NCI-H2081 treated with DMSO at 0.1 percent for 48 hours (cell line): ENCODE measurements at places on chromosomes 7 and 10.

- DNase-seq: no peak
Observed at GRCh38 chr10:70198696-70199466, 28.6 kb upstream of the SAR1A start.

- DNase-seq: no peak
Observed at GRCh38 chr7:131667699-131668098, 111.3 kb upstream of the PODXL start.

GRCh38 chr10:12750526-12751201 lies 250.8 kb downstream of the CCDC3 start:
- DNase-seq: no peak

- no peak for DNase-seq
Observed at GRCh38 chr7:107387573-107388219, 82.2 kb upstream of the GPR22 start.

- no peak for DNase-seq
Observed at GRCh38 chr7:732094-732541, 5.0 kb upstream of the PRKAR1B start.

DNA sequence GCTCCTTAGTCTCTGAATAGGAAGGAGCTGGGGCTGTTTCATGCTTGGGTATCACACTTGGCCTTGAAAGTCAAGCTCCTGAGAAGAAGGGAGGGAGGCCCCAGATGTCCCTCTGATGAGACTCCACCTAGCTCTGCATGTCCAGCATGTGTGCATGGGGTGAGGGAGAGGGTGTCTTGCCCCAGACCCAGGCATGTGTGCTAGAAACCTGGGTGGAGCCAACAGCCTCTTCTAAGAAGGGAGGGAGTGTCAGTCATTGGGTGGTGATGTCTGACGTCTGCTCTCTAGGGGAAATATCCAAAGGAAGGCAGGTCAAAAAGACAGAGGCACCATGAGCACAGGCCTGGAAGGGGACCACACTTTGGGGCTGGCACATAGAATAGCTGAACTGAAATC lies 159.0 kb downstream of the CDH23 start:
- DNase-seq: no peak

DNA sequence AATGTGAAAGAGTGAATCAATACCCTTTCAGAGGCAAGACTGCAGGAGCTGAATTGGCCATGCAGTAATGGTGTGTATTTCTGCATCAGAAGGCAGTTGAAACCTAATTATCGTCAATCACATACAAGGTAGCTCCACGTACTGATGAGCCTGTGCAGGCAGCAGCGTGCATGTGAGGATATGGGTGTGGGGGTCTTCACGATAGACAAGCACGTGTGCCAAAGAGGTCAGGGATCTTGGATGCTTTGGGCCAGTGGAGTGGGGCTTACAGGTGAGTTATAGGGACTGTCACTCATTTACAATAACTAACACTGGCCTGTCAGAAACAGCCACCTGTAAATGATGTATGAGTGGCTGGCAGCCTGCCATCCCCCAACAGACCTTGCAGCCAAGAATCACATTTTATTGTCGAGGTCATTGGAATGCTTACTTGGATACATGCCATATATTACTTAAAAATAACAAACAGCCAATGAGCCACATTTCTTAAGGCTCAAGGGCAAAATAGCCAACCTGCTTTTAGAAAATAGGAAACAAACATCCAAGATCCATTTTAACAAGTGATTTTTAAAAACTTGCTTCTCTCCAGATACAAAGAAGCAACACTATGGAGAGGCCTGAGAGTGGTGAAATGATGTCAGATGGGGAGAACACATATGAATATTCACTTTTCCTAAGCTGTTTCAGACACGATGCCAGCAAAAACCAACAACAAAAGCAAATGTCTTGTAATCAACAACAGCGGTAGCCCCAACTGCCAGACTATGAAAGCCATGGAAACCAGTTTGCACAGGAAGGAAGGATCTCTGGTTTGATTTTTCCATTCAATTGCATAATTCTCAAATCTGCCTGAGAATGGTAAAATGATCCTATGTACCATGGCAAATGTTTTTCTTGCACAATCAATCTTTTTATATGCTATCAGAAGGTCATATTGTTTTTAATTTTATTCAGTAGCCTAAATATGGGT lies 210.7 kb downstream of the SKAP2 start:
- no peak for DNase-seq

GRCh38 chr7:68122801-68123200 lies 1126.2 kb downstream of the TYW1 start:
- DNase-seq: no peak

DNA sequence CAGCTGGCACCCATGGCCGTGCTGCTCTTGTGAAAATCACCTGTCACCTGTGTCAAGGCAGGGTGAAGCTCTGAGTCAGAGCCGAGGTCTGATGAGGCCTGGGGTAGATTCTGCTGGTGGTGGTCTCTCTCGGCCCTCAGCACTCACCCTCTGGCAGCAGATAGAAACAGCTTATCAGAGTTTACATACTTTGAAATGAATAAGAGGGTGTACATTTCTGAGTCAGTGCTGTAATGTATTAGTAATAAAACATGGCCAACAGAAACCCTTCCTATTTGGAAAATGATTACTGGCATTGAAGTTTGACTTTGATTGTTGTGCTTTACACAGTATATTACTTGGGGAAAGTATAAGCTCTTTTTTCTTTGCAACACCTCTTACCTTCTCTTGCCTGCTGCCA lies 228.8 kb downstream of the SNX10 start:
- no peak for DNase-seq
